ENCODE measurements at places on chromosomes 3 and 15. TPM values are rescaled to one million over a fixed set of nuclear protein-coding genes. Genes with fewer than 3 reads are reported as not detected.

- H3K36me3 ChIP-seq, result no peaks in the 10 kb centered on the region
- no peak overlapping the region for H3K27ac ChIP-seq
- H3K27me3 ChIP-seq, result no peaks in the 10 kb centered on the region
- no peaks in the 10 kb centered on the region for H3K4me1 ChIP-seq
- peak; percentile 26 for DNase-seq
Measured at GRCh38 chr3:632571-633170, 436.1 kb downstream of the CHL1 start.

Gene POLQ
- polyA plus RNA-seq, result 1.4 TPM

Gene CFAP100
- not detected for polyA plus RNA-seq

GRCh38 chr3:47630810-47631209 is 52.1 kb upstream of the CSPG5 start:
- H3K4me3 ChIP-seq, result no peak overlapping the region
- H3K27ac ChIP-seq, result no peak overlapping the region
- no peaks in the 10 kb centered on the region for H3K4me1 ChIP-seq
- peaks cover 74% of the 10 kb centered on the region for H3K36me3 ChIP-seq
- no peak for DNase-seq

Gene SCN5A
- 0.18 TPM for polyA plus RNA-seq

Data from SK-N-SH (cell line).